ENCODE measurements at places on chromosomes 12 and 14.

DNA sequence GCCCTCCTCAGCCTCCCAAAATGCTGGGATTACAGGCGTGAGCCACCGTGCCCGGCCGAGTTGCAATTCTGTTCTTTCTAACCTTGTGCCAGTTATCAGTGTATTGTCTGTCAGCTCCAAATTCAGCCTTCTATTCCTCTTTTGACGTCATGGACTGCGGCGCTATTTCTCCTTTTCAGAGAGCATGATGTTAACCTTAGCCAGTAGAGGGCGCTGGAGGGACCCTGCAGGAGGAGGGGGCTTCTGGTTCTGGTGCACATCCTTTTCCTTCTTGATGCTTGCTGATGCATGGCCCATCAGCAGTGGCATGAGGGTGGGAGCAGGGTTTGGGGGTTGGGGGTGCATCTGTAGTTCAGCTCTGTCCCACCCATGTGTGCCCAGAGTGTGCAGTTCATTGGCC lies 179.3 kb upstream of the RMST start:
- DNase-seq: no peak

DNA sequence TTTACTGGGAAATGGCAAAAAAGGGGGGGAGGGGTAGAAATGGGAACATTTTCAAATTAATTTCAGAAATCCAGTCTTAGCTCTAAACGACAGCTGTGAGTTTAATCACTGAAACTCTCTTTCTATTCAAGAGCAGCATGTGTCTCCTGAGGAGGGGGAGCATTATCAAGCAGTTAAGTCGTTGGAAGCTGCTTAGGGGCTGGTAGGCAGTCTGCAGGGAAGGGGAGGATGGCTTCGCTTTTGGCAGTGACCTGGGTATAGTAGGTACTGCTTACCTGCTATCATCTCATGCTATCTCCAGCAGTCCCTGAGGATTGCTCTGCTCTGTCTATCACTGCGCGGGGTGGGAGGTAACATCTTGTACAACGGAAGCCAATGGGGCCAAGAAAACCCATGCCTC lies 567.4 kb downstream of the NRXN3 start:
- no peak for DNase-seq

- DNase-seq: no peak
Measured at GRCh38 chr14:40340708-40341107, 908.5 kb upstream of the FBXO33 start.

- no peak for DNase-seq
Measured at GRCh38 chr14:72917094-72917802, 9.0 kb upstream of the DCAF4 start.

- DNase-seq: peak; percentile 68
Measured at GRCh38 chr14:73295198-73295796, 58.0 kb downstream of the PAPLN start.

DNA sequence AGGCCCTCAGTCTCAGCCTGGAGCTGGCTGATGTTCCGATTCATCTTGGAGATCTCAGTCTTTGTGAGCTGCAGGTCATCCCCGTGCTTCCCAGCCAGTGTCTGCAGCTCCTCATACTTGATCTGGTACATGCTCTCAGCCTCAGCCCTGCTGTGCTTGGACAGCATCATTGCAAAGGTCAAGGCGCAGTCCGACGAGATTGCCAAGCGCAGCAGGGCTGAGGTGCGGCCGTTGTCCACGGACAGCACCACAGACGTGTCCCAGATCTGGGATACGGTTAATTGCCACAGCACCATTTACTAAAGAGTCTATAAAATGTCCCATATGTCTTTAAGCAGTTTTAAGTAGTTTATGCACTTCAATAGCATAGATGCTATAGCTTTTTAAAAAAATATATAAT lies 965.7 kb downstream of the FSCB start:
- DNase-seq: no peak

DNA sequence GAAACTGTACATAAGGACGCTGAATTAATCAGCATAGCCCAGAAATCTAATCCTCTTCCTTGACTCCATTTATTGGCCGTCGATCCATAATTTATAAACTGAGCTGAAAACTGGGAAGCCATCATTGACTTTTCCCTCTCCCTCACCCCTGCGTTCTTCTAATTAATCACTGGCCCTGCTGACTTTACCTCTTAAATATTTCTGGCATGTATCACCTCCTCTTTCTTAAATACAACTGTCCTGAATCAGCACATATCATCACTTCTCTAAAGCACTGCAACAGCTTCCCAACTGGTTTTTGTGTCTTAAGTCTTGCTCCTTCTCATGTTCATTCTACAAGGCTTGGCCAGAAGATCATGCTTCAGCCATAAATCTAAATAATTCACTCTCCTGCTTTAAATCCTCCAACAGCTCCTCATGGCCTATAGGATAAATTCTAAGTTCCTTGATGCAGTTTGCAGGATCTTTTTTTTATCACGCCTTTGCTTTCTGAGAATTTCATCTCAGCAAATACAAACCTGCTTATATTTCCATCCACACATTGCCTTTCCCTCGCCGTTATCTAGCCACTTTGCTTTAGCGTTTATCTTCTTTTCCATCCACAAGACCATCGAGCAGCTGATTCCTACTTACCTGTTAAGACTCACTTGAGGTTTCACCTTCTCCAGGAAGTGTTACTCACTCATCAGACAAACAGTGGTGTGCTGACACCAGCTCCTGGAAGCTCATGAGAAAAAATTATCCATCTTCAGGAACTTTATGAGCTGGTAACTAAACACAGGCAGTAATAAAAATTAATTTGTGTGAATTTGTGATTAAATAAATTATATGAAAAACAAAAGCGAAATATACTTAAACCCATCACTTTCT lies 295.6 kb upstream of the FLRT2 start:
- DNase-seq: no peak
